MV-4-11 (cell line): ENCODE measurements at places on chromosomes 11 and 22.

DNA sequence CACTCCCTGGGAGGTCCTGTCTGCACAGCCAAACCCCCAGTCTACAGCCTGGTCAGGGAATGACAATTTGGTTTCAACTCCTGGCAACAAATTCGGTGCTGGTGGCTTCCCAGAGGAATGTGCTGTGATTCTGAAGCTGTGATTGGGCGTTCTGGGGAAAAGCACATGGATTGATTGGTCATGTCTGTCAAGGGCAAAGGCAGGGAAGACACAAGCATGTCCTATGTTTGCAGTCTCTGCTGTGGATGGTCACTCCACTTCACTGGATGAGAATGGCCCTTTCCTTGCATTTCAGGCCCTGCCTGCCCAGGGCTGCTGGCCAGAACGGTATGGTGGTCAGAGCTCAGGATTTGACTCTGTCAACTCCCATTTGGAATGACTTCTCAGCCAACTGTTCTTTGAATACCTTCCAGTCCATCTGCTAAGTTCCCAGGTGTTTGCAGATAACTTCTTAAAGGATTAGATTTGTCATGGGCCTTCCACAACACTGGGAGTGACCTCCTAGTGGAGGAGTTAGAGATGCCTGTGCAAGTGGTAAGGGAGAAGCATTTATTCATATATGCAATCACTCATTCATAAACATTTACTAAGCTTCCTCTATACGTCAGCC, 42.7 kb downstream of the SGSM1 start:
- DNase-seq, result no peak

DNA sequence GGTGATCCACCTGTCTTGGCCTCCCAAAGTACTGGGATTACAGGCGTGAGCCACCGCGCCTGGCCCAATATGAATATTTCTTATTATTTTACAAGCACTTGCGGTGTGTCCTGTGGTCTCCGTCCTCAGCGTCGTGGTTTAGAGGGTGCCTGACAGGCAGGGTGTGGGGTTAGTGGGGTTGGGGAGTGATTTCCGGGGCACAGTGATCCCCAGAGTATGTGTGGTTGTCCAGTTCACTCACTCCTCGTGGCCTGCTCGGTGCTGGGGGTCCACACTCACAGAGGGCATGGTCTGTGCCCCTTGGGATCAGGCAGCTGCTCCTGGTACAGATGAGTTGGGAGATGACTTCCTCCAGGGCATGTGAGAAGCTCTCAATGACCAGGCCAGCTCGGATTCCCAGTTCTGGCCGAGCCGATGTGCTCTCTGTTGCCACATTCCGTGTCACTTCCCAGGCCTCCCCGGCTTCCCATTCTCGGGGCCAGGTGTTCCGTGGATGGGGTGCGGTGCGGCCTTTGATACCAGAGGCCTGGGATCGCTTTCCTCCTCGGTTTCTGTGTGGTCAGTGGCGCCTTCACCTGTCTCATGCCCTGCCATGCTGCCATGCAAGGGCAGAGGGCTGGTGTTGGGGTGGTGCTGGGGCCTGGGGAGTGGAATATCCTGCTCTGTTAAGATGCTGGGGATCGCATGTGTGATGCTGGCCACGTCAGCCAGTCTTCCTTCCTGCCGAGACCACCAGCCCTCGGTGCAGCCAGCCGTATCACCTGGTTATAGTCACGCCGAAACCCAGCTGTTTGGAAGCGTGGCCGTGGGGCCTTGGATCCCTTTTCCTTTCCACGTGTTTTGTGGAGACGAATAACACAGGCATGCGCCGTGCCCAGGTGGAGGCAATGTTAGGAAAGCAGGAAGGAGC, 39.6 kb downstream of the PARVB start:
- DNase-seq, result no peak

GRCh38 chr22:30324014-30324730, 2.6 kb downstream of the TBC1D10A start:
- DNase-seq, result peak; percentile 81

DNA sequence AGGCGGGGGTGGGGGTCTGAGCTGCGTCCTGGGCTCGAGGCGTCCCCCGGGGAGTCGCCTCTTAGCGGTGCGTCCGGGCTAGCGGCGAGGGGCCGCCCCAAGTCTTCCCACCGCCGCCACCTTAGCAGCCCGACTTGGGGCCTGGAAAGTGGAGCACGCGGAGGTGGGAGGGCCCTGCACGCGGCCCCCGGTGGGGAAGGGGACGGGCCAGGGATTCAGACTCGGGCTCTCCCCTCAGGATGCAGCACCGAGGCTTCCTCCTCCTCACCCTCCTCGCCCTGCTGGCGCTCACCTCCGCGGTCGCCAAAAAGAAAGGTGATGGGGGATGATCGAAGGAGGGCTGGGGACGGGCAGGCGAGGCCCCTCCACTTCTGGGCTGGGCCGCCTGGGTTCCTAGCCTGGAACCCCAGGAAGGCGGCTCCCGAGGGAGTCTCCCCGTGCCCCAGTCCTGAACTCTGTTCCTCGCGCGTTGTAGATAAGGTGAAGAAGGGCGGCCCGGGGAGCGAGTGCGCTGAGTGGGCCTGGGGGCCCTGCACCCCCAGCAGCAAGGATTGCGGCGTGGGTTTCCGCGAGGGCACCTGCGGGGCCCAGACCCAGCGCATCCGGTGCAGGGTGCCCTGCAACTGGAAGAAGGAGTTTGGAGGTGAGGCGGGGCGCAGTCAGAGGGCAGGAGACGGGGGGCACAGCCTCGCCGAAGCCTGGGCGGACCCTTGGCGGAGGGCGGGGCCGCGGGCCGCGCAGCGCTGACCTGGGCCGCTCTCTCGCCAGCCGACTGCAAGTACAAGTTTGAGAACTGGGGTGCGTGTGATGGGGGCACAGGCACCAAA, 563 bp downstream of the MDK start:
- DNase-seq, result no peak

DNA sequence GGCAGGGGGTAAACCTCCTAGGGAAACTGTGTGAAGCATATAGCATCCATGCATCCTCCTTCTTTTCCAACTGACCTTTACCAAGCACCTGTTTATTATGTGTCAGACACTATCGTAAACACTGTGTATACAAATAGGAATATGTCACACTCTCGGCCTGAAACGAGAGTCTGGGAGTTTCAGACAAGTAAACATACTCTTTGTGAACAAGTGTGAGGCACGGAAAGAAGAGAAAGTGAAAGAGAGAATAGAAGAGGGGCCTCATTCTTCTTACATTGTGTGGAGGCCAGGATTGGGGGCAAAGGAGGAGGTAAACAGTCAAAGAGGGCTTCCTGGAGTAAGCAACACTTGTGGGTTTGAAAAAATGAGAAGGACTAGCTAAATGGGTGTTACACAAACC, 16.4 kb downstream of the CSNK2A3 start:
- DNase-seq, result no peak

- DNase-seq, result no peak
Measured at GRCh38 chr11:125402435-125402834, 93.6 kb downstream of the FEZ1 start.

DNA sequence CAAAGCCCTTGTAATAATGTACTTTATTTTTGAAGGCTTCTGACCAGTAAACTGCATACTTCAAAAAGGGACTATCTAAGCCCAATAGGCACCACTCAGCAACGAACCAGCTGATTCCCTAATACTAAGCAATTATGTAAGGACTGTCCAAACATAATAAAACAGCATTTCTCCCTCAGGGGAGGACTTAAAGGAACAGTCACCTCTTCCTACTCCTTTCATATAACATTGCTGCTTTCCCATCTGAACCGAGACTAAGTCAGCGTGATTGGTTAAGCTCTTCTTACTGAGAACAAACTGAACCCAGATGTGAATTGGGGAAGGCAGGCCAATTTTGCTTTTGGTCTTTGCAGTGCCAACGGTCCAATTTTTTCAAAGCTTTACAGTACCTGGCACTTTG, 420.0 kb downstream of the METTL15 start:
- DNase-seq, result no peak

DNA sequence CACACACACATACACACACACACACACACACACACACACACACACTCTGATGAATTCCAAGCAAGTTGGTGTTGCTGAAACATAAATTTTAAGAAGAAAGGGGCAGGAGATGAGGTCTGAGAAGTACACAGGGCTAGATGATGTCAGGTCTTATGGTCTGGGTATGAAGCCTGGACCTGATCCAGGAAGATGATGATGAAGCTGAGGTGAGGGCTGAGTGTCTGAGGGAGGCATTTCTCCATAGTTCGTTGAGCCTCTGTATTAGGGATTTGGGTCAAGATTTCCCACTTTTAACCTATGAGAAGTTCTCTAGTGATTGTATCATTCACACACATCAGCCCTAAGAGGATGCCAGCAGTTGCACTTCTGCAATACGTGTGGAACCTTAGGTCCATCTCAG, 32.6 kb downstream of the KREMEN1 start:
- peak; percentile 36 for DNase-seq

- no peak for DNase-seq
Measured at GRCh38 chr11:110984693-110985092, 260.8 kb upstream of the POU2AF2 start.

GRCh38 chr22:37381489-37381888, 45.8 kb downstream of the ELFN2 start:
- no peak for DNase-seq

- DNase-seq, result no peak
Measured at GRCh38 chr11:120184946-120185705, 25.7 kb upstream of the OAF start.

DNA sequence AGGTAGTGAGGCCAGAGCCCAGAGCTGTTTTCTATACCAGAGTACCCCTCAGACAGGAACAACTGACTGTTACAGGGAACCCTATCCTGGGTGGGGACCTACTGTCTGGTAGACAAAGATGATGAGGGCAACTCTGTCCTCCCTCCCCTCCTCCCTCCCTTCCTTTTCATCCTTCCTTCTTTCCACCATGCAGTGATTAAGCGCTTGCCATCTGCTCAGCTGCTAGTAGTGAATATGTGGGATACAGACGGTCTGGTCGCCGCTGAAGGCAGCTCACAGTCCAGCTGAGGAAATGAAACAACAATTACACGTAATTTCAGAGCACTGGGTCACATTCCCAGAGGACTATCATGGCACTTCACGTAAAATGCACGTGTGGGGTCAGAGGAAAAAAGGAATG, 597.1 kb downstream of the BUD13 start:
- no peak for DNase-seq

DNA sequence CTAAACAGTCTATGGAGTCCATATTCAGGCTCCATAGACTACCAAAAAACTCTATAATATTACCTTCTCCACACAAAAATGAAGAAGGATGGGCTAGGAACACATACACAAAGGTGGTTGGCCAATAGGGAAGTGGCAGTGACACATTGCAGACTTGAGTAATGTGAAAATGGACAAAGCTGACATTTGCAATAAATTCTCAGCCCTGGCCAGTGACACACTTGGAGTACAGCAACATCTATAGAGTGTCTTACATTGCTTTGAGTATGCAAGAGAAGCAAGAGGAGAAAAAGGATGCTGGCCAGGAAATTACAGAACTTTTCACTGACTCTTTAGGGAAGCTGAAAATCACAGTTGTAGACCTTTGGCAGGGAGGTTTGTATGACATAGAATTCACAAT, 7.3 kb upstream of the OR52W1 start:
- peak; percentile 66 for DNase-seq

GRCh38 chr11:120510406-120511115, 987 bp upstream of the GRIK4 start:
- no peak for DNase-seq

- no peak for DNase-seq
Measured at GRCh38 chr22:24154826-24155225, 26.5 kb upstream of the SUSD2 start.

- DNase-seq, result peak; percentile 67
Measured at GRCh38 chr11:73463359-73463758, 87.2 kb downstream of the RELT start.

- DNase-seq, result peak; percentile 32
Measured at GRCh38 chr22:17648569-17648968, 10.0 kb downstream of the BCL2L13 start.
